ENCODE measurements at places on chromosomes 1 and 21. TPM values are rescaled to one million over a fixed set of nuclear protein-coding genes. Genes with fewer than 3 reads are reported as not detected.

Gene MSH4
- 0.12 TPM for total RNA-seq

Gene CRYBG2
- 1.6 TPM for total RNA-seq

Gene OR2AK2
- total RNA-seq, result not detected

Gene FAM72C
- 20.9 TPM for total RNA-seq

Gene ADAMTS5
- total RNA-seq, result not detected

Gene DIRAS3
- total RNA-seq, result not detected

Gene CD247
- 105 TPM for total RNA-seq

Gene TRIM46
- total RNA-seq, result 7.1 TPM

Gene TRNP1
- 0.19 TPM for total RNA-seq

Gene HUNK
- 0.17 TPM for total RNA-seq

Gene TRIM45
- 0.69 TPM for total RNA-seq

Gene AIM2
- 216 TPM for total RNA-seq

Gene ADAMTSL4
- 1.1 TPM for total RNA-seq

Gene SHISAL2A
- total RNA-seq, result 11.0 TPM

Gene ZNF593OS
- total RNA-seq, result not detected

Gene PADI2
- not detected for total RNA-seq

Gene GNG12
- total RNA-seq, result 0.12 TPM

Gene MAD2L2
- total RNA-seq, result 88.5 TPM

Gene CNTN2
- not detected for total RNA-seq

Measured in activated CD4-positive, alpha-beta memory T cell treated with anti-CD3 and anti-CD28 coated beads for 36 hours (primary cell).